Renal cortex interstitium (tissue), 15 donors: ENCODE measurements at places on chromosomes 6 and 20. TPM values are rescaled to one million over a fixed set of nuclear protein-coding genes. Genes with fewer than 3 reads are reported as not detected.

DNA sequence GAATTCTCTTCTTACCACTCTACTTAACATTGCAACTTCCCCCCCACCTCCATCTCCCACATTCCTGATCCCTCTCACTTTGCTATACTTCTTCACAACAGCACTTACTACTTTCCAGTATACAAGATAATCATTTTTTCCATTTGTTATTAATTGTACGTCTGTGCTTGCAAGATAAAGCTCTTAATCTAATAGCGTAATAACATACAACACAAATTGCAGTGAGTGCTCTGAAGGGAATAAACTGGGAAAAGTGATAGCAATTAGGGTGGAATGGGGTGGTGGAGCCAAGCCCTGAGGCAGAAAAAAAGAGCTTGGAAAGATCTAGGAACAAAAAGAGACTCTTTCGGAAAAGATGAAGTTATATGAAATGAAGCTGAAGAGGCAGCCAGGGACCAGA, 8.5 kb downstream of the CGAS start:
- no peak for DNase-seq

DNA sequence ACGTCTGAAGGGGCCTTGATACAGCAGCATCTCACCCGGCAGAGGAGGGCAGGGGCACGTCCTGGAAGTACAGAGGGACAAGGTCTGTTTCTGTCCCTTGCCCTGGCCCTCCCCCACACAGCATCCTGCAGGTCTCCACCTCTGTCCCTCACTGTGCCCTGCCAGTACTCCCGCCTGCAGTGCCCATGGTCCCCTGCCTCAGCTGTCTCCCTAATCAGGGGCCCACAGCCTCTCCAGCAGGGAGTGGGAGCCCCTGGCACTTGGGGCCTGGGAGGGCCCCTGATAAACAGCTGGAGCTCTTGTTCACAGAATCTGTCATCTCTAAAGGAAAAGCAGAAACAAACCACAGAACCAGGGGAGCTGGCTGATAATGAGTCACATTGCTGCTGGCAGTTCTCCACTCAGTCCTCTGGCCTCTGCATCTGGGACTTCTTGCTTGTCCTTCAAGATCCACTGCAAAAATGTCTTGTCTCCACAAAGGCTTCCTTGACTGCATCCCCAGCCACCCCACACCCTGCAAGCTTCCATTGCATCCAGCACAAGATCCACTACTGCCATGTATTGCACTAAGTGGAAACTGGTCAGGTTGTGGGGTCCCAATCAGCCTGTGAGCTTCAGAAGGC, 33.2 kb upstream of the TAF8 start:
- no peak for DNase-seq

TTK gene
- 23.4 TPM for polyA plus RNA-seq

LGSN gene
- 0.96 TPM for polyA plus RNA-seq

LRP11 gene
- 35.6 TPM for polyA plus RNA-seq
